Activated CD8-positive, alpha-beta memory T cell treated with anti-CD3 and anti-CD28 coated beads for 4 hours (primary cell): ENCODE measurements at places on chromosomes 5 and 9.

GRCh38 chr5:131217791-131218190 lies 46.1 kb upstream of the CDC42SE2 start:
- no peak for DNase-seq

GRCh38 chr5:132019337-132019736 lies 7.9 kb upstream of the ACSL6 start:
- no peak for DNase-seq

DNA sequence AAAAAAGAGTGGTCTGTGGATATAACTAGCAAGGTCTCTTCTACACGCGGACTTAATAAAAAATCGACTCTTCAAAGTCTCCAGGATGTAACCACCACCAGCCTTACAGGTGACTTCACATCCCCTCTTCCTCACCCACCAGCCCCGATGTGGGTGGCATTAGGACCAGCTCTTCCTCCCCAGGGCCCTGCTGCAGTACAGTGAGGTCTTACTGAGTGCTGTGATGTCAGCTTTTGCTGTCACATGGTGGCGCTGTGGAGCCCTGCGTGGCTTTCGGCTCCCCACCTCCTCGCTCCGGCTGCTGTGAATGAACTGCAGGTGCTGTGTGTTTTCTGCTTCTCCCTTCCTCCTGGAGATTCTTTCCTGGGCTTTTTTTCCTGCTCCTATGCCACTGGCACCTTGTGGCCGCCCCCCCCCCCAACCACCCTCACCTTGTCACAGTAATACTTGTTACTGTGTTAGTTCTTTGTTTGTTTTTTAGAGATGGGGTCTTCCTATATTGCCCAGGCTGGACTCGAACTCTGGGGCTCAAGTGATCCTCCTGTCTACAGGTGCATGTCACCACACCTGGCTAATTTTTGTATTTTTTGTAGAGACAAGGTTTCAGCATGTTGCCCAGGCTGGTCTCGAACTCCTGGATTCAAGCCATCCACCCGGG lies 15.8 kb upstream of the RAPGEF1 start:
- peak; percentile 69 for DNase-seq

DNA sequence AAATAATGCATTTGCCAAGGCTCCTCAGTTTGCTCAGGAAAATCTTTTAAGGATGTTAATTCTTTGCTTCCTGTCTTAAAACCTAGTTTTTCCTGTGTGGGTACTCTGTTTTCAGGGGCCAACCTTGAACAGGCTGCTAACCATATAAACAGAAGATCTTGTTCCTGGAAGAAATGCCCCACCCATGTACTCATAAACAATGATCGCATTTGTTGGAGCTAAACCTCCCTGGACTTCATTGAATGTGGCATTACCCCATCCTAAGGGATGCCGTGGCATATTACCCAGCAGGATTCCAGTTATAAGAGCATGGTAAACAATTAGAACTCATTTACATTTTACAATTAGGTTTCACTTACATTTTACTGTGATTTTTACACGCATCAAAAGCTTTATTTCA lies 436.0 kb downstream of the ZNF608 start:
- no peak for DNase-seq

DNA sequence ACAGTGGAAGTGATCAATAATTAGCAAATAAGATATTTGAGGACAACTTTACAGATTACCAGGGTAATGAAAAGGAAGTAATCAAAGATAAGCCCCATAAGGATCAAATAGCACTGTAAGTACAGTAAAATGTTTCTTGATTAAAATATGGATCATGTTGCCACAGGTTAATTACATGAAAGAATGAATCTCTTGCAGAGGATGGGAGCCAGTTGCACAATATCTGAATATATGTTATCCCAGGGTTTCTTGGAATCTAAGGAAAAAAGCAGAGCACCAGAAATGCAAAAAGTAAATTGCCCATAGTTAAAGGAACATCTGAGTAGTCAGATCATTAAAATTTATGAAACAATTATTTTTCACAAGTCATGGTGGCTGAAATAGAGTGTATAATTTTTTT lies 13.8 kb upstream of the SRP19 start:
- no peak for DNase-seq

DNA sequence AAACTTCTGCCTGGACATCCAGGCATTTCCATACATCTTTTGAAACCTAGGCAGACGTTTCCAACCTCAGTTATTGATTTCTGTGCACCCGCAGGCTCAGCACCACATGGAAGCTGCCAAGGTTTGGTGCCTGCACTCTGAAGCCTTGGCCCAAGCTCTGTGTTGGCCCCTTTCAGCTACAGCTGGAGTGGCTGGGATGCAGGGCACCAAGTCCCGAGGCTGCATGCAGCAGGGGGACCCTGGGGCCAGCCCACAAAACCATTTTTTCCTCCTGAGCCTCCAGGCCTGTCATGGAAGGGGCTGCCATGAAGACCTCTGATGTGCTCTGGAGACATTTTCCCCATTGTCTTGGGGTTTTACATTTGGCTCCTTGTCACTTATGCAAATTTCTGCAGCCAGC lies 49.9 kb downstream of the NFX1 start:
- no peak for DNase-seq
